ENCODE measurements at places on chromosomes 2 and 18.

- DNase-seq, result no peak
Measured at GRCh38 chr2:100008956-100009355, 133.4 kb downstream of the AFF3 start.

- no peak for DNase-seq
Measured at GRCh38 chr2:191048073-191048472, 34.1 kb upstream of the STAT1 start.

GRCh38 chr2:65960953-65961352, 474.0 kb upstream of the MEIS1 start:
- no peak for DNase-seq

DNA sequence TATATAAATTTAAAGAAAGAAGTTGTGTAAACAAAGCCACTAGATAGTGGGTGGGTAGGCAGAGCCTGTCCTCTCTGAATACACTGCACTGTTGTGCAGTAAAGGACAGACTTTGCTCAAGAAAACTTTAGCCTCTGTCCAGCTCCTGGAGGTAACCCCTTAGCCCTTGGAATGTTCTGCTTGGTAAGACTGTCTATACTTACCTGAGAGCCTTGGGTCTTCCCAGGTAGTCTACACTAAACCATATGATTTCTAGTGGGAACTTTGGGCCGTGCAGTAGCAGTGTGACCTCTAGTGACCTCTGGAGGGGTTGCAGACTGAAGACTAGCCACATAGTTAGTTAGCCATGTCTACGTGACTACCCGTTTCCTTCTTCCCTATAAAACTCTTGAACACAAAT, 678.3 kb upstream of the NRXN1 start:
- no peak for DNase-seq

DNA sequence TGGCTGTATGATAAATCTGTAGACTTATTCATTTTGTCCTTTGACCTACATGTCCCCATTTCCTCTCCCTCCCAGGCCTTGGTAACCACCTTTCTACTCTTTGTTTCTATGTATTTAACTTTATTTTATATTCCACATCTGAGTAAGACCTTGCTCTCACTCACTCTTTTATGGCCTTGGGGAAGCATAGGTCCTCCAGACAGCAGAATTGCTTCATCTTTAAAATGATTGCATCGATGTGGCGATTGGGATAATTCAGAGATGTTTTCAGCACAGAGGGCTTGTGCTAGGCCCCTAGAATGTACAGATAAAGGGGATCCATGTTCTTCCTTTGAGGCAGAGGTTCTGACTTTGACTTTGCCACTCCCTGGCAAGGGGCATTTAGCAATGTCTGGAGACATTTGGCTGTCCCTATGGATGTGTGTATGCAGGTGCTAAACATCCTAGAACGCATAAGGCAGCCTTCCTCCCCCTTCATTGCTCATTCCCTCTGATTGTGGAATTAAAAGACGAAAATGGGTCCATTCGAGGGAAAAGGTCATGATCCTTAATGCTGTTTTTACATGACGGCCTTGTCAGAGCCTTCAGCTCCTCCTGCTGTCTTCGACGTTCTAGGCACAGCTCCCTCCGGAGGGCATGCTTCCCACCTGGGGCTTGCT, 1.2 kb upstream of the GPR39 start:
- DNase-seq, result no peak

DNA sequence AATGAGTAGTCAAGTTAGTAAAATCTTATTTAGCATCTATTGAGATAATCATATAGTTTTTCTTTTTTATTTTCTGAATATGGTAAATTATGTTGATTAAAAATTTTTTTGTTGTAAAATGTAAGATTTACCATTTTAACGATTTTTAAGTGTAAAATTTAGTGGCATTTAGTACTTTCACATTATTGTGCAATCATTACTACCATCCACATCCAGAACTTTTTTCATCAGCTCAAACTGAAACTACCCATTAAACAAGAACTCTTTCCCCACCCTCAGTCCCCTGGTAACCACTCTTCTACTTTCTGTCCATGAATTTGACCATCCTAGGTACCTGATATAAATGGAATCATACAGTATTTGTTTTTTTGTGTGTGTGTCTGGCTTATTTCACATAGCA, 11.1 kb downstream of the RAB3GAP1 start:
- no peak for DNase-seq

- no peak for DNase-seq
Measured at GRCh38 chr2:96264086-96264485, 1.7 kb downstream of the TMEM127 start.

- DNase-seq, result peak; percentile 34
Measured at GRCh38 chr2:241844066-241844728, 14.5 kb downstream of the PDCD1 start.

DNA sequence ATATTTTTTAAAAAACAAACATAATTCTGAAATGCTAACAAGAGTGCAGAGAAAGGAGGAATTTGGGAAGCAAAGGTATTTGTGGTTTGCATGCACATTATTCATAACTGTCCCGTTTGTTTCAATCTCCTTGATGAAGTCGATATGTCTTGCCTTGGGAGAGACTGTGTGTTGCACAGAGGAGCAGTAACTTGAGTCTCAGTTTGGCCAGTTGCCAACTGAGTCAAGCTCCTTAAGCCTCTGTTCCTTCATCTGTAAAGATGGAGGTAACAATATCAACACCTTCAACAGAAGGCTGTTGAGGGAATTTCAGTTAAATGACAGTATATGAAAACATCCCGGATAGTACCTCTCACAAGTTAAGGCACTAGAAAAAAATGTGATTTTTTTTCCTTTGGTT, 226.2 kb downstream of the ASXL3 start:
- no peak for DNase-seq

DNA sequence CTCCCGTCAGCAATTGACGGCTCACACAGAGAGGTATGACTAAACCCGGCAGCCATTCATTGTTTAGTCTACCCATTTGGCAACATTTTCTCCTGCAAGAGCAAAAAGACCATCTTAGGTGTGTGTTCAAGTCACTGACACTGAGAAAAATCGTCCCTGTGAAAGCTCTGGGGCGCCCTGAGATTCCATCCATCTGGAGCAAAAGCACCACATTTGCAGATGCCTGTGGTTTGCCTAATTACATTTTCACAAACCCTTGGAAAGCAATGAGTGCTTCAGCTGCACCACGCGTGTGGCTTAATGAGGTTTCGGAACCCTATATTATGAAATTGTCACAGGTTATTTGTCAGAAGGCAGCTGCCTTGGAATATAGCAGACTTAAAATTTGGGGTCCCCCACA, 110.7 kb upstream of the PTPRM start:
- DNase-seq, result no peak
